ENCODE measurements at places on chromosomes 1 and 21.

- no peak for DNase-seq
Measured at GRCh38 chr1:162217706-162218105, 148.2 kb downstream of the NOS1AP start.

GRCh38 chr1:67005068-67005467 lies 48.9 kb downstream of the SLC35D1 start:
- no peak for DNase-seq

DNA sequence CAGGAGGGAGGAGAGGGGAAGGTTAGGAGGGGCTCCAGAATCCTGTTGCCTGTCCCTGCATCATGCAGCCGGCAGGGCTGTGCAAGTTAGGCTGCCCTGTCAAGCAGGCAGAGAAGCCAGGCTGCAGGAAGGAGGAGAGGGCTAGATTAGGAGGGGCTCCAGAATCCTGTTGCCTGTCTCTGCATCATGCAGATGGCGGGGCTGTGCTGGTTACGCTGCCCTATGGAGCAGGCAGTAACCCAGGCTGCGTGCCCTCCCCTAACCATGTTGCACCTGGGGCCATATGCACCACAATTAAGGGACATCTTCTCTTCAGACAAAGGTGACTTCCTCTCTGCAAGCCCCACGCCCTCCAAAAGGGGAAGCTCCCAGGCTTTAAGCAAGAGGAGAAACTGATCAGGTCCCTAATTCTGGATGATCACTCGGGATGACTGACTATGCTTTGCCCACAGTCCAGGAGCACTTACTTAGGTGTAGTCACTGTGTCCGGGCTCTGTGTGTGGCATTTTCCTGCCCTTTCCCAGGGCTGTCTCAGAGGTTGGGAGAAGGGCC lies 457.4 kb downstream of the SETD4 start:
- DNase-seq: no peak

- DNase-seq: no peak
Measured at GRCh38 chr1:58204284-58204683, 342.2 kb downstream of the OMA1 start.

- no peak for DNase-seq
Measured at GRCh38 chr1:68551459-68551858, 54.6 kb upstream of the DEPDC1 start.

DNA sequence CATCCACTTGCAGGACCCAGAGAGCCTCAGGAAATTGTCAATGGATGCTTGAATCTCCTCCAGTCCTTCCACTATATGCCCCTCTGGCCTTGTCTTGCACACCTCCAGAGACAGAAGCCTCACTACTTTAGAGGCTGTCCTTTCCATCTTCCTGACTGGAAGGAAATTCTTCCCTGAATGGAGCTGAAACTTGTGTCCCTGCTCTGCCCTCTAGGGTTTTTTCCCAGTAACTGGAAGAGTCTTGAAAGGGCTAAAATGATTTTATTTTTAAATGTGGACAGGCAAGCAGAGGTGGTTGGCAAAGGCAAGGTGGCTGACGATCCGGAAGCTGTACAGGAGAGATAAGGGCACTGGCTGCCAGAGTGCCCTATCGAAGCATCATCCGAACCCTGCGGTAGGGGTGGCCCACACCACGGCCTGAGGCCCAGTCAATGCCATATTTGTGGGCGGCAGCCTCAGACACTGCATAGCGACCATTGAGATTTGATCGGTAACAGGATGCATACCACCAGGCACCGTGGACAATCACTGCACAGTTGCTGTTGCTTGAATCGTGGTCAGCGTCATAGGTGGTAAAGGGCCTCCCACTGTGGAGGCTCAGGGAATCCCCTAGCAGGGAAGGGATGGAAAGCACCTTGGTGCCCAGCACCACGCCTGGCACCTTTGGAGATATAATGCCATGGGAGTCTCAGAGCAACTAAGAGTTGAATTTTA lies 2.3 kb upstream of the MAP3K6 start:
- DNase-seq: no peak

DNA sequence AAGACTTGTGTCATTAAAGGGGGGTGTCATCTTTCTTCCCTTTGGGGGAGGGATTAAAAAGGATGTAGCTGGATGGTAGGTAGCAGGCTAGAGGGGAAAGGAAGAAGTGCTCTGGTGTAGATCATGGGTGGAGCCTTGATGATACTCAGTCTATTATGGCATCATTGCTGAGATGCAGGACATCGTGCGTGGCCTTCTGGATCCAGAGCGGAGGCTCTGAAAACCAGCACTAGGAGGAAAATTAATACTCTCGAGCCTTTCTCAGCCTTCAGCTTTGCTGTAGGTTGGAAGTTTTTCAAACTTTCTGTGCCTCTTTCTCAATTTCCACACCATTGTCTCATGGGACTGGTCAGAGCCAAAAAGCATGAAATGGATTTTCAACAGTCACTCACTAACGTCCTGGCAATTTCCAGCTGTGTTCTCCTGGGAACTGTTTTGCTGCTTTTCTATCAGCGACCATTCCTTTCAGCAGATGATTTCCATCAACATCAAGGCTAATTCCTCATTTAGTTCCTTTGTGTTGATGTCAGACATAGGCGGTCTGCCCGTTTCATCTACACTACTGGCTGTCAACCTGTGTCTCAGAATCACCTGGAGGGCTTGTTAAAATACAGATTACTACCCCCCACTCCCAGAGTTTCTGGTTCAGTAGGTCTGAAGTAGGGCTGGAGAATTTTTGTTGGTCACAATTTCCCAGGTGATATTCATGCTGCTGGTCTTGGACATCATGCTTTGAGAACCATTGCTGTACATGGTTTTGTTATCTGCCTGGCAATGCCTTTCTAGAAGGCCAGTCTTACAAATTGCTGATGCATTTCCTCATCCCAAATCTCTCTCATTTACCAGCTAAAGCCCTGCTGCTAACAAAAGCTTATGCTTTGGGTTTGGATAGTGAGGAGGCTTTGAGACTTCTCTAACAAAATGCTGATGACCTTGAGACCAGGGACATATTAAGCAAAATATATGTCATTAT lies 7.7 kb downstream of the CACNA1E start:
- no peak for DNase-seq

GRCh38 chr1:165823552-165824268 lies 3.7 kb upstream of the UCK2 start:
- DNase-seq: no peak

DNA sequence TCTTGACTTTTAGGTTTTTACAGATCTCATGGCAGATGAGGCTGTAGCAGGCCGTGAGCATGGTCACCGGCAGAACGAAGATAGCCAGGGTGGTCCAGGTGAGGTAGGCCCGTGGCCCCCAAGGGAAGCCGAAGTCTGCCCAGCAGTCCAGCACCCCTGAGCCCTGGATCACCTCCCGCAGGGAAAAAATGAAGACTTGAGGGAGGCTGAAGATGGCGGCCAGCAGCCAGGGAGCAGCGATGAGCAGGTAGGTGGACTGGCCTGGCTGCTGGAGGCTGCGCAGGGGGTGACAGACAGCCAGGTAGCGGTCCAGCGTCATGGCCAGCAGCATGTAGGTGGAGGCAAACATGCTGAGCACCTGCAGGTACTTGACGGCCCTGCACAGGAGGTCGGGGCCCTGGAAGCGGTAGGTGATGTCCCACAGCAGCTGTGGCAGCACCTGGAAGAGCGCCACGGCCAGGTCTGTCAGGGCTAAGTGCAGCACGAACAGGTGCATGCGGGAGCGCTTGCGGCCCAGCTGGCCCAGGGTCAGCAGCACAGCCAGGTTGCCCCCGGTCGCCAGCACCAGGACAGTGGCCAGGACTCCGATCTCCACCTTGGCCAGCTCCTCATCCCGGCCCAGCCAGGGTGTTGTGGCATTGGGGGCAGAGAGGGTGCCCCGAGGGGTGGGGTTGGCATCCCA lies 856 bp downstream of the AVPR1B start:
- no peak for DNase-seq

GRCh38 chr1:107949467-107950253 lies 15.3 kb downstream of the VAV3 start:
- DNase-seq: no peak

DNA sequence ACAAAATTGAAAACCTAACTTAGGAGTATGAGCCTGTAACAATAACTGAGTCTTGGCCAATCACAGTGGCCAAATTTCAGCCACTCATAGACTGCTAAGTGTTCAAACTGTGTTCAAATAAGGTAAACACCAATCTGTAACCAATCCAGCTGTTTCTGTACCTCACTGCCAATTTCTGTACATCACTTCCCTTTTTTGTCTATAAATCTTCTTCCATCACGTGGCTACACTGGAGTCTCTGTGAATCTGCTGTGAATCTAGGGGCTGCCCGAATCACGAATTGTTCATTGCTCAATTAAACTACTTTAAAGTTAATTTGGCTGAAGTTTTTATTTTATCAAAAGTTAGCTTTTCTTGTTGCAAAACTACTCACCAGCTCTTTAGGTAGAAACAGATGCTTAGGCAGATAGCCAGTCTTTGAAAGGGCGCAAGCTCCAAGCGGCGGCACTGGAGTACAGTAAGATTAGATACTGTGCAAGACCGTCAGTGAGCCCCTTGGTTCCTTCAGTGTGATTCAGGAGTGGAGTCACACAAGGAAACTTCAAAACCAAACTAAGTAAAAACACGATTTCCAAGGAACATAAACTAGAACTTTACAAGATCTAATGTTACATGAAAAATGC lies 43.2 kb upstream of the ADGRL2 start:
- DNase-seq: no peak
